Activated CD4-positive, alpha-beta T cell treated with anti-CD3 and anti-CD28 coated beads, Interleukin-2, amount 50 U/mL, for 1 hour (primary cell): ENCODE measurements at places on chromosomes 16 and 17.

DNA sequence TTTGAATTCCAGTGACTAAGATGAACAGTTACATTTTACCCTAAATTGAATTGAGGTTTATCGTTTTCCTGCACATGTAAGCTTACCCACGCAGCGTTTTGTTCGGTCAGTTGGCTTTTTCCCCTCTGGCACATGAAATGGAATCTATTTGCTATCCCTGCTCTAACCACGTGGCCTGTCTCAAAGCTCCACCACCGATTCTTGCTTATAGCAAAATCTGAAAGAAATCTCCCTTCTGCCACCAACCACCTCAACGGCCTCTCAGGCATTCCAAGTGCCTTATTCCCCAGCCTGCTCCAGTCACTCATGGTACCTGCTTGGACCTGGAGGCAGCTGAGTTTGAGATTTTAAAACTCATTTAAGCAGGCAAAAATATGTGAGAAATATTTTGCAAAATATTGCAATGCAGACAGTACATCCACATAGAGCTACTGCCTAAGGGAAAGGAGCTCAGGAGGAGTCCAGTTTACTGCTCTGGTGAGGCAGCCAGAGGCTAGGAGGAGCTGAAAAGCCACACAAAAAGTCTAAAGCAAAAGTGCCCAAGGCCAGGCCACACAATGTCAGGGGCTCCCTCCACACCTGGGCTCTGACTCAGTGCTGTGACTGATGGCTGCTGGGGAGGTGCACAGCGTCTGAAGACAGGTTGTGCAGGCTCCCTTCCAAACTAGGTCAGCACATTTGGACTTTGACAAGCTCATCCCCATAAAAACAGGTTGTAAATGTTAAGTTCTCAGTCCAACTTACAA is 26.4 kb downstream of the ARHGAP17 start:
- no peak for DNase-seq

- peak; percentile 80 for DNase-seq
Measured at GRCh38 chr17:82030470-82031302, 792 bp upstream of the RAC3 start.

DNA sequence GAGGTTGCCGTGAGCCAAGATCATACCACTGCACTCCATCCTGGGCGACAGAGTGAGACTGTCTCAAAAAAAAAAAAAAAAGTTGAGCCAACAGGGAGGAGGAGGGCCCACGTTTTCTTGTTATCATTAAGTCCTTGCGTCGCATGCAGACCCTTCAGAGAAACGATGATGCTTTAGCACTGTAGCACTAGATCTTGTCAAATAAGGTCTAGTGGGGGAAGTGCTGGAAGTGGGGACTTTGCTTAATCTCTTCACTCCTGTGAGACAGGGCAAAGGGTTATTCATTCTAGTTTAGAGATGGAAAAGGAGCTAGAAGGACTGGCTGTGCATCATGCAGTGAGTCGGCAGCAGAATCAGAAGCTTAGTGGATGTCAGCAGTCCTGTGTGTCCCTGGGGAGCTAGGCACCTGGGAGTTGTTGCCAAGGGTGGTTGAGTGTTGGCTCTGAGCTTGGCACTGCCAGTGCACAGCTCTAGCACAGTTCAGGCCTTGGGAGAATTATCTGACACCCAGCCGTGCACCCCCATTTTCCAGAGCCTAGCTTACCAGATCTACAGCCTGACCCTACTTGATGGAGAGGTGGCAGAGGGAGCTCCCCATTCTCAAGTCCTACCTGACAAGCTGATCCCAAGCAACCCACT is 33.4 kb upstream of the TBX2 start:
- no peak for DNase-seq

DNA sequence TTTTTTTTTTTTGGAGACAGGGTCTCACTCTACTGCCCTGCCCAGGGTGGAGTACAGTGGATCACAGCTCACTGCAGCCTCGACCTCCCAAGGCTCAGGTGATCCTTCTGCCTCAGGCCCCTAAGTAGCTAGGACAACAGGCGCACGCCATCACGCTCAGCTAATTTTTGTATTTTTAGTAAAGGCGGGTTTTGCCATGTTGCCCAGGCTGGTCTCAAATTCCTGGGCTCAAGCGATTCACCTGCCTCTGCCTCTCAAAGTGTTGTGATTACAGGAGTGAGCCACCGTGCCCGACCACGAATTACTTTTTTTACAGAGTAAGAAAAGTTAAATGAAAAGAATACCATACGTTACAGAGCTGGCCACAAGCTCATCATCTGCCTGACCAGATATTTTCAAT is 38.9 kb downstream of the AKAP10 start:
- DNase-seq, result no peak

- DNase-seq, result no peak
Measured at GRCh38 chr17:18129041-18129502, 20.5 kb downstream of the MYO15A start.
